Left colon (tissue), 2 donors: ENCODE measurements at places on chromosomes 12 and 14. TPM values are rescaled to one million over a fixed set of nuclear protein-coding genes. Genes with fewer than 3 reads are reported as not detected.

DNA sequence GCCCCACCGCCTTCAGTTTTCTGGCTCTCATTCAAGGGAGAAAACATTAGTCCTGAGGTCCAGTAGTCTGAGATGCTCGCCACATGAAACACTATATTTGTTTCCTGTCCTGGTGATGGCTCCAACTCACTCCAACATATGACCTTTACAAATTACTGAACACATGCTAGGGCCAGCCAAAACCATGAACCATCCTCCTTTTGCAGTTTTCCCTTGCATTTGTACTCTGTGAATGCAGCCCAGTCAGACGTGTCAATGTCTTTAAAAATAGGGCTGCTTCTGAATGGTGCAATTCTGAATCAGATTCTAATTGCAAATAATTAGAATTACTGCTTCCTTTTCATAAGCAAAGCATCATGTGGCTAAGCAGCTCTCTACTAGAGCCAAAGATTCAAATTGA, 36.0 kb downstream of the ADAMTS20 start:
- DNase-seq = no peak

- DNase-seq = no peak
Measured at GRCh38 chr12:8078398-8078797, 3.7 kb upstream of the NECAP1 start.

GRCh38 chr12:57153415-57153997, 6.1 kb upstream of the LRP1-AS start:
- no peak for DNase-seq

GRCh38 chr12:39905152-39905551, 200.7 kb downstream of the SLC2A13 start:
- DNase-seq = peak; percentile 31

DNA sequence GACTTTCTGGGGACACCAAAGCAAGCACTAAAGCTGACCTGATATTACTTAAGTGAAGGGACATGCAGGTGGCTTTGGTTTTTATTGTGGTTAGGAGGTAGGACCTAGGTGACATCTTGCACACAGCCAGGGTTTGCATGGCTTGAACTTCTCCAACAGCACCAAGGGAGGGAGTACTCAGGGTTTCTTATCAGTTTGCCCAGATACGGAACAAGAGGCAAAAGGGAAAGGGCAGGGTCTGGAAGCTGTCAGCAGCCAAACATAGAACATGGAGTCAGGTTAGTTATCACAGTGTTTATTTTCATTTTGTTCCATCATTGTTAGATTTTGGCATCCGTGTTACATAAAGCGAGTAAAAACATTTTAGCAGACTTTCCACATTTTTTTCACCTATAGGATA, 186.3 kb upstream of the CLEC14A start:
- no peak for DNase-seq

DNA sequence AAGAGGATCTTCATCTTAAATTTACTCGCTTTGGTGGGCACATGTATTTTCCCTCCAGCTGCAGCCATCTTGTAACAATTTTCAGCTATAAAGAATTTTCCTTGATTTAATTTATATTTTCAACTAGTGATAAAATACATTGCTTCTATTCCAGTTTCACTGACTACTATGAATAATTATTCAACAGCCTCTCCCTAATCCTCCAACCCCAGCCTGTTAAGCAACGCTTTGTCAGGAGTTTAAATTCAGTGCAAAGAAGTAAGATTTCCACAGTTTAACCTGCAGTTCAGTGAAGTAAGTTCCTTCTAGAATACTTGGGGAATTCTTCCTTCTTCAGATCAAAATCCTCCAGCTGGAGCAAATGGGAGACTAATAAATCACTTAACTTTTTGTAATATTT, 180.2 kb downstream of the MSRB3 start:
- no peak for DNase-seq

- DNase-seq = peak; percentile 56
Measured at GRCh38 chr12:52005903-52006703, 643 bp upstream of the TAMALIN start.

DNA sequence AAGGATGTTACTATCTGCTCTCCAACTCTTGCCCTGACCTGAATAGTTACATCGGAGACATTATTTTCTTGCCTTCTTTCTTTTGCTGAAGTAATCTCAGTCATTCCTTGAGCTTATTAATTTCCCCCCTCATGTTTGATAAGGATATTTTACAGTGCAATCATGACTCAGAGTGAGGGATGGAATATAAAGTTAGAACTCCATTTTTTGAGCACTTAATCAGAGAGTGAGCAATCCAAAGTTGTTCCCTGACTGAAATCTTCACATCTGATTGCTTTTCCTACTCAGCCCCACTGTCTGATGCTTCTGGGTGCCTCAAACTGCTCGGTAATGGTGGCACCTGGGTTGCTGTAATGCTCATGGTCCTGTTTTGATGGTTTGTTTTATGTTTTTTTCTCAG, 142.7 kb upstream of the SEL1L start:
- DNase-seq = no peak

GRCh38 chr12:20368651-20369304, 441 bp downstream of the PDE3A start:
- peak; percentile 51 for DNase-seq

- peak; percentile 74 for DNase-seq
Measured at GRCh38 chr12:118126119-118126757, 9.7 kb upstream of the PEBP1 start.

Gene REP15
- total RNA-seq = 53.9 TPM

Gene NAV3
- 1.3 TPM for total RNA-seq

Gene OTX2
- not detected for total RNA-seq

Gene CIDEB
- 10.7 TPM for total RNA-seq

Gene TAS2R19
- 2.9 TPM for total RNA-seq
